H4 (cell line): ENCODE measurements at places on chromosomes 3 and 15. TPM values are rescaled to one million over a fixed set of nuclear protein-coding genes. Genes with fewer than 3 reads are reported as not detected.

The NDN gene
- 0.33 and 1.3 TPM in 2 replicates for total RNA-seq

The PLA2G4D gene
- total RNA-seq, result not detected in 2 replicates

The SI gene
- total RNA-seq, result 0.04 TPM in 1 of 2 replicates, not detected in the other

The CPN2 gene
- total RNA-seq, result not detected in 2 replicates

The ALDH1A2 gene
- total RNA-seq, result not detected in 2 replicates
